ENCODE measurements at places on chromosomes 7 and 10. TPM values are rescaled to one million over a fixed set of nuclear protein-coding genes. Genes with fewer than 3 reads are reported as not detected.
A peak's percentile ranks its signal among the peaks of the same experiment; 100 is the strongest.

DNA sequence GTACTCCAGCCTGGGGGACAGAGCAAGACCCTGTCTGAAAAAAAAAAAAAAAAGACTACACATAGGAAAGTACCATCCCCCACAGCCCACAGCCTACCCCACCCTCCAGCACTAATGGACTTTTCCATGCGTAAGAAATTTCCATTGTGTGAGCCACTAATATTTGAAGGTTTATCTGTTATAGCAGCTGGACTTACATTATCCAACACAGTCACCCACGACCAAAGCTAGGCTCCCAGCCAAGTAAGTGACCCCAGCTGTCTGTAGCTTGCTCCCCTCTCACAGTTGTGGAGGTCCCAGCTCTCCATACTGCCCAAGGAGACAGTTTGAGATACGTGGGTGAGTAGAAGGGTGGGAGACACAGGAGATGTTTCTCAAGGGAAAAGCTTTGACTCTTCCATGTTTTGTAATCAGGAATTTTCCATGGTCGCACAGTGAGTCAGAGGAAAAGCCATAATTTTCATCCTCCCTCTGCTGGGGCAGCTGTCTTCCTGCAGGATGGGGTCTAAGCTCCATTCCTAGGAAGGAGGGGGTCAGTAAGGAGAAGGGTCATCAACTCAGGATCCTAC lies 57.4 kb downstream of the CAV1 start:
- DNase-seq, result peak; percentile 52

The GJD4 gene
- not detected for total RNA-seq

DNA sequence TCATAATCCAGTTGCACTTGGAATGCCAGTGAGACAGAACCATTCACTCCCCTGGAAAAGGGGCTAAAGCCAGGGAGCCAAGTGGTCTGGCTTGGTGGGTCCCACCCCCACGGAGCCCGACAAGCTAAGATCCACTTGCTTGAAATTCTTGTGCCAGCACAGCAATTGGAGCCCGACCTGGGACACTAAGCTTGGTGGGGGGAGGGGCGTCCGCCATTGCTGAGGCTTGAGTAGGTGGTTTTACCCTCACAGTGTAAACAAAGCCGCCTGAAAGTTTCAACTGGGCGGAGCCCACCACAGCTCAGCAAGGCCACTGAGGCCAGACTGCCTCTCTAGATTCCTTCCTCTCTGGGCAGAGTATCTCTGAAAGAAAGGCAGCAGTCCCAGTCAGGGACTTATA lies 200.7 kb upstream of the NPSR1 start:
- DNase-seq, result no peak

- no peak for DNase-seq
Observed at GRCh38 chr10:23975431-23975830, 233.5 kb upstream of the KIAA1217 start.

GRCh38 chr10:69657866-69658265 lies 27.8 kb downstream of the FAM241B start:
- DNase-seq, result no peak

The HIPK2 gene
- total RNA-seq, result 34.3 TPM

DNA sequence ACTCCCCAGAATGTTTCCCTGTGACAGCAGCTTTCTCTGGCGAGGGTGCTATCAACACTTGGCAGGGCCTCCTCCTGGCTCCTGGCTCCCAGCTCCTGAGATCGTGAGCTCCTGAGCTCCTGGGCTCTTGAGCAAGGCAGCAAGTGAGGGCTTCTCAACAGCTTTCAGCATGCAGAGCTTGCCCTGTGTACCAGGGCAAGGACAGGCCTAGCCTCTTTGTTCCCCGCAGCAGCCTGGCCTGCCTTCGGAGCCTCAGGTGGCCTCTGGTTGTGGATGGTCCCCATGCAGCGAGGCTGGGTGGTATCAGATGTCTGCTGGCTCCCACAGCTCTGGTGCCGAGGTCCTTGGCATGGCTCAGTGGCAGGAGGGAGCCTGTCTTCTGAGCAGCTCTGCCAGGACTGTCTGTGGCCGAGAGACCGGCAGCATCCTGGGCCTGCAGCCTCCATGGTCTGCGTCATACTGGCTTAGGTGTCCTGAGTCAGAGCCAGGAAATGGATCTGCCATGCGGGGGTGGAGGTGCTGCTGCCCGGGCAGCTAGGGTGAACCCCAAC lies 44.2 kb downstream of the ZMIZ1 start:
- peak; percentile 88 for DNase-seq

DNA sequence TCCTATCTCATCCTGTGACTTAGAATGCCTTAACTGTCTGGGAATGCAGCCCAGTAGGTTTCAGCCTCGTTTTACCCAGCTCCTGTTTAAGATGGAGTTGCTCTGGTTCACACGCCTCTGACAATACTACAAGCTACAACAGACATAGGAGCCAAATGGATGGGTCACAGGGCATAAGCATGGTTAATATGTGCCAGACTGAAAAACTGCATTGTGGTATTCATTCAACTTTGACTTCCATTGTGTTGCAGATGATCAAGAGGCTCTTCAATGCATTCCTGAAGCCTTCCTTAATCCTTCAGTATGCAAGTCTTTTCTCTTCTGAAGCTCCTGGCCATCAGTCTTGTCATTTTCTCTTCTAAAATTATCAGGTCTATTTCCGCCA lies 20.3 kb upstream of the RNF32 start:
- DNase-seq, result no peak

The GPR37 gene
- 9.8 TPM for total RNA-seq
